ENCODE measurements at places on chromosomes 12 and 14.

DNA sequence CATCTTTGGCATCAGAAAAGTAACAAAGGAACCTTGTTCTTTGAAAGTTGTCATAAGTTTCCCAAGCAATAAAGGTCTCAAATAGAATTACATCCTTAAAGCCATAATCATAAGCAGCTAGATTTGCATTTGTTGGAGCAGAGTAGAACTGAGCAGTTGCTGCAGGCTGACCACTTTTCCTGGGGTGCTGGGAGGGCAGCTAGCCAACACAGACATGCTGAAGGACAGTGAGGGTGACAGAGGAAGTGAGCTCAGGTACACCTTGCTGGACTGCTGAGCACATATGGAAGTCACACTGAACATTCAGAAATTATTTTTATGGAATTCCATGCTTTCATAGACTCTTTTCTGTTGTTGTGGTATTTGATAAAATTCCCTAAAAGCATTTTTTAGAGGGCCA is 66.2 kb downstream of the MARK3 start:
- no peak for DNase-seq

DNA sequence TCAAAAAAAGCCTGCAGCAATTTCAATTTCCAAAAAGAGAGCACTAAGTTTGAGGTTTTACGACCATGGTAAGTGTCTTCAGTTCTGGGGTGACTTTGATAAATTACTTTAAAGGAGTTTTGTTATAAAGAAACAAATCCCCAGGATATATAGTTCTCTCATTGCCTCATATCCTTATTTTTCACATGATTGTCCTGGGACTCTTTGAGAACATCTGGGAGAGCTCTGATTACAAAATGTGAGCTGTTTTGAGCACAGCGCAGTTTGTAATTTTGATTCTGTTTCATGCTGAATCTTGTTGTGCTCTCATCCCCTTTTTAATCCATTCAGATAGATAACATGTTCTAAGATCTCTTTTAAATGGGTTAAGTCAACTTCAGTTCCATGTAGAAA is 67.7 kb upstream of the DCN start:
- peak; percentile 44 for DNase-seq

GRCh38 chr12:98618952-98619351 is 25.5 kb downstream of the SLC25A3 start:
- no peak for DNase-seq

GRCh38 chr12:14927267-14927666 is 11.1 kb downstream of the ERP27 start:
- no peak for DNase-seq

GRCh38 chr12:30269496-30269895 is 426.2 kb downstream of the IPO8 start:
- DNase-seq: no peak

DNA sequence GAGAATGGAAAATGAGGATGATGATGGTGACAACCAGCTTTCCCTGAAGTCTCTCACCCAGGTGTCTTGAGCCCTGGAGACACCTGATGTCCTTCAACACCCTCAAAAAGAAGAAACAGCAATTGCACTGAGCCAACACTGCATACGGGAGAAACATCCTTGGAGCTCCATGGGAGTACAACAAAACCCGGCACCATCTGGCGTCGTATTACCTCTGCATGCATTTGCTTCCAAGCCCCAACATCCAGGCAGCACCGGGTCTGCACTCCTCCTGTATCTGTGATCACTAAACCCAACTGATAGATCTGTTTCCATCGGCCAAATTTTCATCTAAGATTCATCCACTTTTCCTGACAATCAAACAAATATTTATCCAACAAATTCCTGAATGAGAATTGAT is 249.9 kb downstream of the DPF3 start:
- no peak for DNase-seq

DNA sequence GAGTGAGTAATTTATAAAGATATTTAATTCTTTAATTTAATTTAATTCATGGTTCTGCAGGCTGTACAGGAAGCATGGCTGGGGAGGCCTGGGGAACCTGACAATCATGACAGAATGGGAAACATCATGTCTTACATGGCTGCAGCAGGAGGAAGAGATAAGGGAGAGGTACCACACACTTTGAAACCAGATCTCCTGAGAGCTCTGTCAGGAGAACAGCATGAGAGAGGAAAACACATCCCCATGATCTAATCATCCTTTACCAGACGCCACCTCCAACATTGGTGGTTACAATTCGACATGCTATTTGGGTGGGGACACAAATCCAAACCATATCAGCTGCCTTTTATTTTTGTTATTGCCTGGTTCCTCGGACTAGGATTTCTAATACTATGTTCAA is 928.6 kb downstream of the TMEM121 start:
- DNase-seq: no peak

- DNase-seq: no peak
Measured at GRCh38 chr12:40142001-40142744, 36.3 kb upstream of the SLC2A13 start.

GRCh38 chr12:75996861-75997447 is 34.6 kb downstream of the PHLDA1 start:
- no peak for DNase-seq

GRCh38 chr14:20742132-20742531 is 3.6 kb upstream of the EDDM3A start:
- no peak for DNase-seq

DNA sequence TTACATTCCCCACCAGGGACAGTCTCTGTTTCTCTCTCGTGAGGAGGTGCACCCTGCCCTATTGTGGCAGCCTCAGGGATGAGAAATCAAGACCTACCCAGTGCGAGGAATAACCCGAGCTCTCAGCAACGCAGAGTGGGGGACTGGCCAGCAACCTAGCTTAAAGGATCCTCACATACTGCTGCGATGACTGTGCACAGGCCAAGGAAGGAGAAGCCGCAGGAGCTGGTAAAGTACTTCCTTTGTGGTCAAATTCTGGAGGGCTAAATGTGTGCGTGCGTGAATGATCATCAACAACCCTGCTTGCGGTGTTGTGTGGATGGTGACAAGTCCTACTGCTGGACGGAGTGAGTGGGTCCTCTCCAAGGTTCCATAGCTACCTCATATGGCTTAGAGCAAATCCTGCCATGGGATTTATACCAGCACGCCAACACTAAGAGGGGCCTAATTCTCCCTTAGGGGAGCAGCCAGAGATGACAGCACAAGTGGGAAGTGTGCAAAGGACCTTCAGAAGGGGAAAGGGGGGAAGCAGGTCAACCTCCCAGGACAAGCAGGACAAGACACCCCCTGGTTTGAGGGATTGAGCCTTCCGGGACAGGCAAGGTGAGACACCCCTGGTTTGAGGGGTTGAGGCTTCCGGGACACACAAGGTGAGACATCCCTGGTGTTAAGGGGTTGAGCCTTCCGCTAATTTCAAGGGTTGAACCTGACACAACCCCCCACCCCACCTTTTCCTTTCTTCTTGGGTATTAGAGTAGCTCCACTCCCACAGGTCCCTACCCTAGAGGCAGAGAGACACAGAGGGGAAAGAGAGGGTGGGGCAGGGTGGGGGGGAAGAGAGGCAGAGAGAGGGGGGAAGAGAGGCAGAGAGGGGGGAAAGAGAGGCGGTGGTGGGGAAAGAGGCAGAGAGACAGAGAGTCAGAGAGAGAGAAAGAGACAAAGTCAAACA is 58.8 kb upstream of the AP4S1 start:
- DNase-seq: no peak

- DNase-seq: no peak
Measured at GRCh38 chr14:105182296-105183020, 1.3 kb upstream of the NUDT14 start.

DNA sequence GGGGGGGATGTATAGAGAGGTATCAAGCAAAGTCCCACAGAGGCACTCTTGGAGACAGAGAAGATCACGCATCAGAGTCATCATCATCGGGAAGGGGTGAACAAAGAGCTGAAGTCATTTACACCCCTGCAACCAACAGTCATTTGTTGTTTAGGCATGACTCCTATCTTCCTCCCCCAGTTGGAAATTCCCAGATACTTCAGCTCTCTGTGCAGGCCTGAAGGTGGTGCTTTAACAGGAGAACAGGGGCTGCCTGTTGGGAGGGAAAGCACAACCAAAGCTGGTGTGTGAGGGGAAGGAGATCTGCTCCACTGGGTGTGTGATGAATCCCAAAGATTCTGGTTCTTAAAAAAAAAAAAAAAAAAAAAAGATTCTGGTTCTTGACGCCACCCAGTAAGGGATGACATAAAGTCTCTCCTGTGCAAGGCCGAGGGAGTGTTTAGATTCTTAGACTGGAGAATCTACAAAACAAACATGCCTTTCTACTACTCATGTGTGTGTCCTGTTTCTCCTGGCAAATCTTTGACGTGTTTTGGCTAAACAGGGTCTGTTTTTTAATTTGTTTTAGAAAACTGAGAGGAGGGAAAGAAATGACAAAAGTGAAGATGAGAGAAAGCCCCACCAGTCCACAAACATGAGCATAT is 121.0 kb upstream of the ARHGAP5 start:
- DNase-seq: no peak

- DNase-seq: no peak
Measured at GRCh38 chr14:62364800-62365280, 602.6 kb downstream of the SNAPC1 start.

DNA sequence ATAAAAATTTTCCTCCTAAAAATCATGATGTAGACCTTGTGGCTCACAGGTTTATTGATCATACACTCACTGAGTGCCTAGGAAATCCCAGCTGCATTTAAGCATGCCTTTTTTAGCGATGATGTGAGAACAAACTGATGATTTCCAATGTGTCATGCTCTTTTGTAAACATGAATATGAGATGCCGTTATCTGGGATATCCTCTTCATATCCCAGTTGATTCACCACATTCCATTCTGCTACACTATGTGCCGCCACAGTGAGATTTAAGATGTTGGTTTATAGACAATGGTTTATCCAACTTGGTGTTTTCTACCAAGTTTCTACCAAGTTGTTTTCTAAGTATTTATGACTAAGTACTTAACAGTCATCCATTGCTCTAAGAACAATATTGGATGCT is 5.2 kb downstream of the OR4E1 start:
- DNase-seq: no peak

GRCh38 chr12:41234692-41235091 is 46.6 kb downstream of the PDZRN4 start:
- DNase-seq: no peak

DNA sequence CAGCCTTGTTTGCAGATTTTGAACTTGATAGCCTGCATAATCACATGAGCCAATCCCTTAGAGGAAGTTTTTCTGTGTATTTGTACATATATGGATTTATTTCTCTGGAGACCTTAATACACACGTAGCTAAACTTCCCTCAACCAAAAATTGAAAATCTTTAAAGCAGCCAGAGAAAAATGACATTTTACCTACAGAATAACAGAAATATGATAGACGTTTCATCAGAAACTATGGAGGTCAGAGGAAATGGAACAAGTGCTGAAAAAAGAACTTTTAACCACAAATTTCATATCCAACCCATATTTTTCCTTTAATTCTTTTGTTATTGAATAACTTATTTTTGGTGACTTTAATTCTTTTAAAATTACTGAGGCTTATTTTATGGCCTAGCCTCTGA is 177.7 kb downstream of the CCDC91 start:
- no peak for DNase-seq

- DNase-seq: peak; percentile 22
Measured at GRCh38 chr12:52027085-52027843, 20.5 kb downstream of the TAMALIN start.

- DNase-seq: no peak
Measured at GRCh38 chr12:12216349-12217017, 50.4 kb downstream of the LRP6 start.

DNA sequence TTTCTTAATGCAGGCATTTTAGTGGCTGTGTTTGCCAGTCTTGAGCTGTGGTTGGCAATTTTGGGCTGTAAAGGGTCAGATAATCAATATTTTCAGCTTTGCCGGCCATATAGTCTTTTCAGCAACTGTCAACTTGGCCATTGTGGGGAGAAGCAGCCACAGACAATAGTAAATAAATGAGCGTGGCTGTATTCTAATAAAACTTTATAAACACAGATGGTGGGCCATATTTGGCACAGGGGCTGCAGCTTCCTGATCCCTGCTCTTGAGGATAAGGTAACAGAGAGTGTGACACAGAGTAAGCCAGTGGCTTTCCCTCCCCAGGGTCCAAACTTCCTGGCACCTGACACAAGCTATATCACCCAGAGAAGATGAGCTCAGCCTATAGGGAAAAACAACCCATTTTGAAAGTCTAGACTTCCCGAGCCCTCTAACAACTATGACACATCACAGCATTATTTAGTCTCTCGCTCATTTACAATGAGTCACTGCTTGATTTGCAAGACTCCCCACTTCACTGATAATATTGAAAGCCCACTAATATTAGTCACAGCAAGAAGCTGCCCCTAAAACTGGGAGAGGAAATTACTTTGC is 163.1 kb upstream of the TMPO start:
- no peak for DNase-seq

DNA sequence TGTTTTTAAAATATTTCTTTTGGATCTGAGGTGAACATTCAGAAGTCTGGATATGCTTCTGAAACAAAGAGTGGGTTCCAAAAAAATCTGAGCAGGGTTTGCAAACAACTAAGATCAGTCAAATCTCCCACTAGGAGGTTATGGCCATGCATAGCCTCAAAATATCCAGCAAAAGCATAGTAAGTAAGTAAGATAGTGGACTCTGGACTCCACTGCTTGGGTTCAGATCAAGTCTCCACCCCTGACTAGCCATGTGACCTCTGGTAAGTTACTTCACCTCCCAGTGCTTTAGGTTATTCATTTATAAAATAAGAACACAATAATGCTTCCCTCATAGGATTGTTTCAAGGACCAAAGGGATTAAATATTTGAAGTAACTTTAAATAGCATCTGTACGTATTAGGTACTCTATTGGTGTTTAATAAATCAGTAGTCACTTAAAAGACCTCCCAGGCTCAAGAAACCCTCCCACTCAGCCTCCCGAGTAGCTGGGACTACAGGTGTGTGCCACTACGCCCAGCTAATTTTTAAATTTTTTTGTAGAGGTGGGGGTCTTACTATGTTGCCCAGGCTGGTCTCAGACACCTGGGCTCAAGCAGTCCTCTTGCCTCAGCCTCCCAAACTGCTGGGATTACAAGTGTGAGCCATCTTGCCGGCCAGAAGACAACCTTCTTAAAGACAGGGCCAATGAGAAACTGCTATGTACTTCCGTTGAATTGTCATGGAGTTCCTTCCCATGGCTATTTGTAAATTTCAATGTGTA is 95.7 kb upstream of the SOX5 start:
- DNase-seq: no peak

DNA sequence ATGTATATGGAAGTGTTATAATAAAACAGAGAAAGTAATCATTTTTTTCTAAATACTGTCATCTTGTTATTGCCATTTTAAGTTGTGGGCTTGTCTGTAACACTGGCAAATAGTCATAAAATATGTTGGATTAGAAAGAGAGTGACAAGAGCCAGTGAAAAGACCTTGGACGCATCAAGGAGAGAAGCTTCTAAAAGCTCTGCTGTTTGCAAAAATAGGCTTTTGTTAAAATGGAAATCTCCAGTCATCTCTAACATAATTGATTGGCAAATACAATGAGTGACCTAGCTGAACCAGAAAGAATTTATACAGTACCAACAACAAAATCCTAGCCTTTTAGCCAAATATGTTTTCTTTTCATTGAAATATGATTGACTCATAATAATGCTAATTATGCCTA is 245.8 kb upstream of the RMST start:
- no peak for DNase-seq

- DNase-seq: no peak
Measured at GRCh38 chr12:6899427-6899826, 5.2 kb upstream of the LRRC23 start.

GRCh38 chr12:106256524-106256923 is 8.7 kb upstream of the CKAP4 start:
- no peak for DNase-seq
